ENCODE measurements at places on chromosomes 4 and X.

GRCh38 chrX:31027351-31027750 is 44.5 kb downstream of the FTHL17 start:
- DNase-seq = no peak

DNA sequence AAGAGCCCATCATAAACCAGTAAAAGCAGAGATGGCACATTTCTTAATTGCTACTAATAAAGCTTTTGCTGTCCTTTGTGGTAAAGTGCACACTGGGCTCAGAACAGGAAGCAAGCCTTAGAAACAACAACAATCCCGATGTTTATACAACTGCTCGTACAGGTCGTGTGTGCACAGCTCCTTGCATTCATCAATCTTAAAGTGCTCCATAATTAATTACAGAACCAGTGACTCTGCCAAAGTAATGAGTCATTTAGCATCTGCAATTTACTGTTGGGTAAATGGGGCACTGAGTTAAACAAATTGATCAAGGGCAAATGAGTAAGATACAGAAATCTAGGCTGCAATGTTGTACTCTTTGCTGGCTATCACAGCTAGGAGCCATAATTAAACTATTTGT is 61.3 kb upstream of the TXK start:
- no peak for DNase-seq

DNA sequence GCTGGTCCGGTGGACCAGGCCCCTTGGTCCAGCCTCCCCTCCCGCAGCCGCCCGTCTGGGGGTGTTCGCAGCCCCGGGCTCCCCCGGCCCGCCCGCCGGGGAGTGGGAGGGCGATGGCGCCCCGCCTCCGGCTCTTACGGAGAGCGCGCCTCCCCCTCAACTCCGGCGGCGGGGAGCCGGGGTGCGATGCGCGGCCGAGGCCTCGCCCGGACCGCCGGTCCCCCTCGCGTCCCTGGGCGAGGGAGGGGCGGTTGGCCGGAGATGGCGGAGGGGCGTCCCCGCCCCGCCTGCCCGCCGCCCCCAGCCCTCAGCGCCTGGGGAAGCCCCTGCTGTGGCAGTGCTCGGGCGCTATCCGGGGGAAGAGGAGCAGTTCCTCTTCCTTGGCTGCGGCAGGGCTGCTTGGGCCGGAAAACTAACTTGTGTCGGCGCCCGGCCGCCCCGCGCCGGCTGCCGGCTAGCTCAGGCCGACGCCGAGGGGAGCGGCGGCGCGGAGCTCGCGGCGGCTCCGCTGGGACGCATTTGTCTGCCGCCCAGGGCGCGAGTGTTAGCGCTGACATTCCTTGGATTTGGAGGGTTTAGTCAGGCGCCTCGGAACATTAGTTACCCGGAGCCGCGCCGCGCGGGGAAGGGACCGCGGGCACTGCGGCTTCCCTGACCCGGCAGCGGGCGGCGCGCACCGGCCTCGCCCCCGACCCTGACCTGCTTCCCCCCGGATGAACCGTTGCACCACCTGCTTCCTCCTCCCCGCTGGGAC is 994 bp downstream of the GALNT7 start:
- peak; percentile 48 for DNase-seq

- DNase-seq = no peak
These were observed 12.7 kb upstream of the TAF7L start for GRCh38 chrX:101303790-101304189.

GRCh38 chr4:187309456-187309855 is 585.8 kb upstream of the FAT1 start:
- DNase-seq = peak; percentile 35

- DNase-seq = no peak
These were observed 153.3 kb downstream of the IL15 start for GRCh38 chr4:141789716-141790115.

DNA sequence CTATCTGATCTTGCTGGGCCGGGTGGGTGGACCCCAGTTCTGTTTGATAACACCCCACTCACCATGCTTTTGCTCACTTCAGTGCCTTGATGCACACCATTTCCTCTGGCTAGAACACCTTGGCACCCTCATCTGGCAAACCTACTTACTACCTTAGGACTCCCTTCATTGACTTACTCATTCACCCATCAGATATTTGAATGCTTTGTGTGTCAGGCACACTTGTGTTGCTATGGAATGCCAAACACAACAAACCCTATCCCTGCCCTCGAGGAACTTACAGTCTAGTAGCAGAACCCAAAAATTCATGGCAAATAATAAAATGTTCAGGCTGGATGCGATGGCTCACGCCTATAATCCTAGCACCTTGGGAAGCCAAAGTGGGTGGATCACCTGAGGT is 13.9 kb downstream of the CCNG2 start:
- DNase-seq = no peak

GRCh38 chr4:114378305-114378903 is 220.2 kb upstream of the UGT8 start:
- DNase-seq = no peak

DNA sequence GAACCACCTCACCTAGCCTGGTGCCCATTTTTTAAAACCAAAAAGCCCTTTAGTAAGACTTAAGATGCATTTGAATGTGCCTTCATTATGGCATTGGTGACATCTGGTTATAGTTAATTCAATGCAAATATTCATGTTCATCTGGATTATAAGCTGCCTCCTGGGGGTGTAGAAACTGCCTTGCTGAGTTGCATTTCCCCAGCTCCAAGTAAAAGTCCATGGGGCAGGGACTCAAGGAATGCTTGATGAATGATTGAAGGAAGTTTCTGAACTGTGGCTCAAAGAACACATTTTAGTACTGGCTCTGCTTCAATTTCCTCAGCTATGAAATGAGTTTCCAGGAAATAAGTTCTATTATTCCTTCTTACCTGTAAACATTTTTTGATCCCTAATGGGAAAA is 18.5 kb upstream of the RBM47 start:
- no peak for DNase-seq

DNA sequence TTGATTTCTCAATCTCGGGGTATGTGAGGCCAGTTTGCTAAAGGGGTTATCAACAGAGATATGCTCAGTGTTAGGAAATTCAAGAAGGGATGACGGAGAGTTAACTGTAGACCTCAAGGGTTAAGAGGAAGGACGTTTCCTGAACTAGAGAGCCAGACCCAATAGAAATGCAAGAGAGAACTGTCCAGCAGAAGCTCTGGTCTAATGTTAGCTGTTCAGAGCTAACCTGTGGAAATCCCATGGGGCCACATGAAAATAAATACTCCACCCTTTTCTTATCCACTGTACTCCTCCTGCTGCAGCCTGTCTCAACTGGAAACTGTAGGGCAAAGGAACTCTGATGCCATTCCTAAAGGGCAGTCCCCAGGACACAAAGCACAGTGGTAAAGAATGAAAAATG is 274.3 kb downstream of the DMD start:
- DNase-seq = no peak

DNA sequence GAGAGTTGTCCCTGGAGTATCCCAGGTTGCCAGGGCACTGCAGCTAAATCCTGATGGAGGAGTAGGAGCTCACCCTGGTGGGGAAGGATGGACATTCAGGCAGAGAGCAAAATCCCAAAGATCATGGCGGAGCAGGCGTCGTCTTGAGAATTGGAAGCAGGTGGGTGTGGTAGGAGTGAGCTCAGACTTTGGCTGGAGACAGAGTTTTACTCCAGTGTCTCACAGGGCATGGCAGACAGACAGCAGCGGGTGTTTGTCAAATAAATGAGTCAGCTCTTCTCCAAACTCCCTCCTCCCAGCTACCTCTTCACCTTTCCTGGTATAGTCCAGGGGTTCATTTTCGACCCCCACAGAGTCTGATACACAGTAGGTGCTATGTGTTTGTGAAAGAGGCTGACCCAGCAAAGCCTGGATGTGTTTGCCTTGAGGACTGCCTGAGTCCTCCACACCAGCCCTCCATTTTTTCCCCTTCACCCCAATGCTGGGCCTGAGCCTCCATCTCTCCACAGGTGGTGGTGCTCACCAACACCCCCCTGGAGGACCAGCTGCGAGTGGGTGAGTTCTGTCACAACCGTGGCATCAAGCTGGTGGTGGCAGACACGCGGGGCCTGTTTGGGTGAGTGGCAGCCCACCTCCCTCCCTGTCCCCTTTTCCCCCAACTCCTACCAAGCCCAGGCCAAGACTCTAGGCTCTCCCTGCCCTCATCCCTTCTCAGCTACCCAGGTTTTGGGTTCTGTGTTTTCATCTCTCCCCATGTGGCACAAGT is 6.9 kb downstream of the UBA1 start:
- DNase-seq = peak; percentile 27

DNA sequence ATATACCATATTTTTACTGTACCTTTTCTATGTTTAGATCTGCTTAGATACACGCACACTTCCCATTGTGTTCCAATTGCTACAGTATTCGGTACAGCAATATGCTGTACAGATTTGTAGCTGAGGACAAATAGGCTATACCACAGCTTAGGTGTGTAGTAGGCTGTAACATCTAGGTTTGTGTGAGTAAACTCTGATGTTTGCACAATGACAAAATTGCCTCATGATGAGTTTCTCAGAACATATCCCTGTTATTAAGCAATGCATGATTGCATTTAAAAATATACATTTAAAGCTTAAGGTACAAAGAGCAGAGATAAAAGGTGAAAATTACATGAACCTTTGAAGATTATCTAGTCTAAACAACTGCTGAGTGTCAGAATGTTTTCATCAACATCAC is 181.7 kb downstream of the ADGRA3 start:
- DNase-seq = no peak

DNA sequence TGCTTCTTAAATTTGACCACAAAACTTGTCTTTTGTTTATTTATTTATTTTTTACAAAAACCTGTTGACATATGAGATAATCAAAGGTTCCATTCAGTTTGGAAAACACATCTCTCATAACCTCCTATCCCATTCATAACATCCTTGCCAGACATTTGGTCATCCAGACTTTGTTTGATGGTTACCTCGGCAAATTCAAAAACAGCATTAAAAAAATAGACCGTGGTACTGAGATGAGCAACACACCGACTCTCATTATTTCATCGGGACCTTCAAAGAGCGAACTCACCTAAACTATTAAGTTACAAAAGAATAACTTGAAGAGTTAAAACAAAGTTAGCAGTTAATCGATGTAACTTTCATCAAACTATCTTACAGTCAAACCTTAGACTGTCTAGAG is 85.8 kb upstream of the RPS6KA3 start:
- DNase-seq = no peak

- peak; percentile 24 for DNase-seq
These were observed 102.7 kb upstream of the DHX15 start for GRCh38 chr4:24686866-24687692.

- no peak for DNase-seq
These were observed 4.4 kb upstream of the VAMP7 start for GRCh38 chrX:155876704-155877103.

GRCh38 chrX:21524008-21524407 is 134.1 kb downstream of the KLHL34 start:
- DNase-seq = no peak

- peak; percentile 20 for DNase-seq
These were observed 36.3 kb downstream of the ATXN3L start for GRCh38 chrX:13283512-13283911.

DNA sequence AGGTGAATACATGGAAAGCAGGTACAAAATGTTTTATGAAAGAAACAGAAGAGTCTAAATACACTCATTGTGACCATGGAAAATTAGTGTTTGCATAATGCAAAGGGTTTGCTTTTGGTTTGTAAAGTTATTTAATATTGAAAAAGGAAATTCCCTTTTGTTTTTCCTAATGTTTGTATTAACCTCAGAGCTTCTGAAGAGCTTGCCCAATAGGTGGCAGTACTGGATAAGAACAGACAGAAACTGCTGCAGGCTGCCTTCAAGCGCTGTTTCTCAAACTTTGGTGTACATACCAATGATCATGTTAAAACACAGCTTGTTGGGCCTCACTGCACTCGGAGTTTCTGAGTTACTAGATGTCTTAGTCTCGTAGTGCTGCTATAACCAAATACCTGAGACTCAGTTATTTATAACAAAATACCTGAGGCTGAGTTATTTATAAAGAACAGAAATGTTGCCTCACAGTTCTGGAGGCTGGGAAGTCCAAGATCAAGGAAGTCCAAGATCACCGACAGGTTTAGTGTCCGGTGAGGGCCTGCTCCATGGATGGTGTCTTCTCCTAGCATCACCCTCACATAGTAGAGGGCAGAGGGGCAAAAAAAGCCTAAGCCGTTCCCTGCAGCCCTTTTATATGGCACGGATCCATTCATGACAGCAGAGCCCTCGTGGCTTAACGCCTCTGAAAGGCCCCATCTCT is 54.2 kb downstream of the SUPT20HL2 start:
- DNase-seq = peak; percentile 36

DNA sequence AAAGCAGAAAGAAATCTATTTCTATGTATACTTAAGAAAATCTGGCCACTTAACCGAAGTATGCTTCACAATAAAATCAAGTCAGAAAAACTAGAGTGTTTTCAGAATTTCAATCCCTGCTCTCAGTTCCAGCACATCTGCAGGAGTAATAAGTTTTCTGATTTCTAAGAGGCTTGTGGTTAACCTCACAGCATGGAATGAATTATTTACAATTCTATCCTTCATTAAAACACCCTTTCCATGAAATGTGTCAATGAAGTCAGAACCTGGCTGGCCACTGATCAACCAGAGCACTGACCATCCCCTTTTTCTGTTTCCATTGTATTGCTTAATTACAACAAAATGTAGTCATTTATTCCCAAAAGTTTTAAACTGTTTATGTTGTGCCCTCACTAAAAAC is 781.4 kb upstream of the INTU start:
- peak; percentile 47 for DNase-seq

- no peak for DNase-seq
These were observed 152.7 kb downstream of the ANTXR2 start for GRCh38 chr4:79920163-79920853.

- no peak for DNase-seq
These were observed 7.5 kb downstream of the FHDC1 start for GRCh38 chr4:152943672-152944071.

- no peak for DNase-seq
These were observed 292.8 kb upstream of the BOD1L1 start for GRCh38 chr4:13920111-13920875.

DNA sequence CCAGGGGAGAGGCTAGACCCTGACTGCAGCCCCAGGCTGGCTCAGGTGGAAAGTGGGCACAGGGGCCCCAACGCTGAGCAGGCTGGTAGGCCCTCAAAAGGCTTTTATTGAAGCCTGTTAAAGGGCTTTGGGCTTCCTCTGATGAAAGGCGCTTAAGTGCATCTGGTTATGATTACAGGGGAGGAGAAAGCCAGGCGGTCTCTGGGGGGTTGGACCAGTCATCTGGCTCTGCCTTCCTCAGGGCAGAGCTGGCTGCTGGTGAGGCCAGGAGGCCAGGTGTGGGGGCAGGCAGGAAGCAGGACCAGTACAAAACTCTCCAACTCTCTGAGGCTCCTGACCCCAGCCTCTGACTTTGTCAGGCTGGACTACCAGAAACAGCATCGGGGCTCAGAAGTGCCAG is 68.8 kb upstream of the BCOR start:
- DNase-seq = no peak
